Naive thymus-derived CD4-positive, alpha-beta T cell (primary cell): ENCODE measurements at places on chromosomes 6 and 20. TPM values are rescaled to one million over a fixed set of nuclear protein-coding genes. Genes with fewer than 3 reads are reported as not detected.
A peak's percentile ranks its signal among the peaks of the same experiment; 100 is the strongest.

GRCh38 chr6:39625209-39625608 is 100.0 kb downstream of the KIF6 start:
- no peak for DNase-seq

GRCh38 chr6:149228311-149228955 is 89.1 kb upstream of the TAB2 start:
- no peak for DNase-seq

GRCh38 chr20:45419188-45420091 is 3.5 kb downstream of the PIGT start:
- DNase-seq, result no peak

DNA sequence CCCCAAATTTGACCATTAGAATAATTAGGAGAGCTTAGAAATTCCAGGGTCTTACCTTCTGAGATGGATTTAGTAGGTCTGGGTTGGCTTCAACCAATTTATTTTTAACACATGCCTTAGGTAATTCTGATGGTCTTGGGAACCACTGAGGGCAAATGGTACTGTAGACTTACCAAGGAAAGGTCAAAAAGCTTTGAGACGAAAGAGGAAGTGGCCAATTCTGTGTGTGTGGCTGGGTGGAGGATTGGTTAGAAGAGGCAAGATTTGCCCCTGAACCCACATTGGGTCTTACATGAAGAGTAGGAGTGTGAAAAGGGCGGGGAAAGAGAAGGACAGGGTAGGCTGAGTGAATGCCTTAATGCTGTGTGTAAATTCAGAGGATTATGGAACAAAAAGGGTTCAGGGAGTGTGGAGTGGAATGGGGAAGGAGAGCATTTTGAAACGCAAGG is 2.7 kb downstream of the ITCH start:
- no peak for DNase-seq

GRCh38 chr20:64156136-64156885 is 7.9 kb upstream of the MYT1 start:
- no peak for DNase-seq

DNA sequence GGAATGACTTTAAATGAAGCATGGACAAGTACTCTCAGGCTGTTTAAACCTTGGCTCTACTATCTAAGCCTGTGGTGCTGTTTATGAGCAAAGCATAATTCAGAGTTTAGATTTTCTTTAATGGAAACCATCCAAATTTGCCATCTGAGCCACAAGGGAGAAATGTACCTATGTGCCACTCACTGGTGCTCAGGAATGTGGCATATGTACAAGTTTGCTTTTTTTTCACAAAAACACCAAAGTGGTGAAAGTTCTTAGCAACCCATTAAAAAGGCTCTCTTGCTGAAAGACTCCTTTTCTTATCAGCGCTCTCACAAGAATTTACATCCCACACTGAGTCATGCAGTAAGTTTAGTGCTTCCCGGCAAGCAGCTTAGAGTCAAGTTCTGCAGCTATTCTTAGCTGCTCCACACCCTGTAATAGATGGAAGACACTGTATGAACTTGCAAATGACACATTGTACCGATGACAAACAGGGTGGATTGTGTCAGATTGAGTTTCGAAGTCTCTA is 57.3 kb upstream of the MLIP start:
- DNase-seq, result no peak

DNA sequence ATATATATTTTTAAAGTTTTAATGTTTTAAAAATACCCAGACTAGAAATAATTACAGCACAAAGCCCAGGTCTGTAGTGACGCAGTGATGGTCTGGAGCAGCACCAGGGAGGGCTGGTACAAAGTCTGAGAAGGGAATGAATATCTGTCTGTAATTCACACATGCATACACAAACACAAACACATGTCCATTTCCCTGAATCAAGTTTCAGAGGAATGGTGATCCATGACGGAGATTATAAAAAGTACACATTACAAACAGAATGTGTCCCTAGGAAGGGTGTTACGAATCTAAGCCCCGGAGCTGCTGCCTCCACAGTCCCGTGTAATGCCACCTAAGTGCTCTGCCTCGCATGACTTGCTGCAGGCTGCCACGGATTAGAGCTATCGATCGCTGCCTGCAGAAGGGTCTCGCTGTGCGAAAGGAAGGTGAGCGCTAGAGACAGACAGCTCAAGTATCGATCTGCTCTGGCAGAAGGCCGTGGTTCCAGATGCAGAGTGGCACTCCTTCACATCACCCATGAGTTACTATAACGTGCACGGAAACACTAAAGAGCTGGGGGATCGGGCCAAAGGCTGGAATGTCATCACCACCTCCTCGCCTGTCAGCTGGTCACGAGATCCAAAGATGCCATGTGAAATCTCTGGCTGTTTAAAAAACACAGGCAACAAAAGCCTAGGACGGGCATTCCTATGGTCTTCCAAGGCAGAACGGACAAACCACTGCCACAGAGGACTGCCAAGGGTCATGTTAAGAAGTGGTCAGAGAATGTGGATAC is 87.1 kb downstream of the INSM1 start:
- DNase-seq, result no peak

- DNase-seq, result peak; percentile 76
Measured at GRCh38 chr6:134529921-134530320, 212.0 kb upstream of the SGK1 start.

GRCh38 chr20:52833901-52834300 is 138.3 kb upstream of the TSHZ2 start:
- DNase-seq, result no peak

- DNase-seq, result no peak
Measured at GRCh38 chr6:162852840-162853577, 125.2 kb downstream of the PACRG start.

DNA sequence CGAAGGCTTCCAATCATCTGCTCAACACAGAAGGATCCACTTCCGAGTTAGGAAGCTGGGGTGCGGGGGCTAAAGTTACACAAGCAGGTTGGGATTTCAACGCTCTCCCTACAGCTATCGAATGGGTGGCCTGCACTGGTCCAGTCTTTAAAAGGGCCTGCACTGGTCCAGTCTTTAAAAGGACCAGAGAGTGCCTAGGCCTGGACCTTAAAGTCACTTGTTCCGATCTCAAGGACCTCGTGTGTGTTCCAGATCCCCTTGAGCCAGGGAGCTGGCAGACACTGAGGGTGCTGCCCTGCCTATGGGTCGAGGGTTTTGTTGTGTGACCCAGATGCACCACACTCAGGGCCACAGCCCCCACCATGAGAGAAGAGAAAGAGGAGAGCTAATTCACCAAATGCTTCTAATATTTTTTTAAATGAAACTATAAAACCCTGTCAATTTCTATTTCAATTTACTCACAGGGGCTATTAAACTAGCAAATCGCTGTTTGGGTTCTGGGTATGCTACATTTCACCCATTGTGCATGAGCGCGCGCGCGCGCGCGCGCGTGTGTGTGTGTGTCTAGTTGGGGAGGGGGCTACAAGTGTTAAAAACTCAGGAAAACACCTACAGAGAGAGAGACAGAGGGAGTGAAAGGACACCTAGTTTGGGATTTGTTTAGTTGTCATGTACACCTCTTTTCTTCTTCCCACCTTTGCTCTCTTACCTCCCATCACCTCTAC is 7.5 kb downstream of the TFAP2B start:
- DNase-seq, result no peak

GRCh38 chr20:32536851-32537656 is 48.1 kb downstream of the NOL4L start:
- peak; percentile 48 for DNase-seq

GRCh38 chr6:32075781-32076180 is 33.4 kb downstream of the TNXB start:
- no peak for DNase-seq

- no peak for DNase-seq
Measured at GRCh38 chr6:109527989-109528388, 45.0 kb upstream of the ZBTB24 start.

EGFL8 gene
- total RNA-seq, result 17.2 TPM

FAM162B gene
- total RNA-seq, result not detected

LAMA2 gene
- total RNA-seq, result 0.59 TPM

PCNA gene
- total RNA-seq, result 39.3 TPM

IL20RA gene
- not detected in 2 replicates for total RNA-seq

PKHD1 gene
- total RNA-seq, result not detected
